ENCODE measurements at places on chromosomes 5 and 9. TPM values are rescaled to one million over a fixed set of nuclear protein-coding genes. Genes with fewer than 3 reads are reported as not detected.

DNA sequence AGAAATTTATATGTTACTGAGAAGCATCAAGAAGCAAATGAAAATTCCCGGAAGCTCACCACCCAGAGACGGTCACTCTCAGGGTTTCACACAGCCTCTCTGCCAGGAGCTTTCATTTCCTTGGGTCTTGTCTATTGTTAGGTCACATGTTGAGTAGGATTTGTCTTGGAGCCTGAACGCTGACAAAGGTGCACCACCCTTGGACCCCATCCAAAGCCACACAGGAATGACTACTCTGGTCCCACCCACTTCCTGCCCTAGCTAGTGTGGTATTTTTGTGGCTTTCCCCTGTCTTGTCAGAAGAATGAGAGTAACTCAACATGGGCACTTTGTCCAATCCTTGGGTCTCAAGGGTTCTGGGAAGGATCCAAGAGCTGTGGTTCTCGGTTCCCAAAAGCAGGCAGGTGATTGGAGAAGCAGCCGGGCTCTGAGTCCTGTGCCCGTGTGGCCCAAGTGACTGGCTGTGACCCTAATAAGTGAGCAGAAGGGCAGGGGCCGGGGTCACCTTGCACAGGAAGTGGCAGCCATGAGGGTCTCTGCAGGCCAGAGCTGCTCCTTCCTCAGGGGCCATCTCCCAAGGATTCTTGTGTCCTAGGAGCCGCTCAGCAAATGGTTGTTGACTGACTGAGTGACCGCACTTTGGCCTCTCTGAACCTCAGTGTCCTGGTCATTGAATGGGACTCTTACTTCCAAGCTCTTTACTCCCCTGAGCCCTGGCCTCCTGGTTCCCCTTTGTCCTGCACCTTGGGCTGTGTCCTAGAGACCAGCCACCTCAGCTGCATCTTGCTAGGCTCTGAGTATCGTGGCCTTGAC lies 6.9 kb downstream of the FGD3 start:
- no peaks in the 10 kb centered on the region for H3K36me3 ChIP-seq
- H3K4me1 ChIP-seq: peaks cover 78% of the 10 kb centered on the region
- H3K27me3 ChIP-seq: no peaks in the 10 kb centered on the region
- DNase-seq: peak; percentile 89
- peak overlapping the region; percentile 97 for H3K27ac ChIP-seq

GRCh38 chr9:127129718-127130085 lies 7.3 kb upstream of the ANGPTL2 start:
- H3K36me3 ChIP-seq: no peaks in the 10 kb centered on the region
- no peak overlapping the region for H3K4me3 ChIP-seq
- no peaks in the 10 kb centered on the region for H3K4me1 ChIP-seq
- DNase-seq: no peak
- peaks cover 14% of the 10 kb centered on the region for H3K27me3 ChIP-seq

- no peak overlapping the region for H3K27ac ChIP-seq
- peaks cover 38% of the 10 kb centered on the region for H3K4me1 ChIP-seq
- DNase-seq: no peak
- H3K36me3 ChIP-seq: no peaks in the 10 kb centered on the region
- no peaks in the 10 kb centered on the region for H3K27me3 ChIP-seq
Observed at GRCh38 chr9:113152699-113153098, 1.9 kb downstream of the SLC31A2 start.

- no peak for DNase-seq
- H3K36me3 ChIP-seq: no peaks in the 10 kb centered on the region
- no peaks in the 10 kb centered on the region for H3K27me3 ChIP-seq
Observed at GRCh38 chr5:168260353-168261226, 30.9 kb upstream of the WWC1 start.

- peak overlapping the region; percentile 76 for H3K4me3 ChIP-seq
- H3K4me1 ChIP-seq: peaks cover 56% of the 10 kb centered on the region
- H3K27ac ChIP-seq: peak overlapping the region; percentile 73
- H3K36me3 ChIP-seq: peaks cover 2% of the 10 kb centered on the region
- H3K27me3 ChIP-seq: peaks cover 39% of the 10 kb centered on the region
Observed at GRCh38 chr5:98771382-98772109, 1.9 kb upstream of the RGMB start.

GRCh38 chr5:9454491-9454890 lies 91.4 kb downstream of the SEMA5A start:
- no peak for DNase-seq
- no peaks in the 10 kb centered on the region for H3K4me1 ChIP-seq
- no peaks in the 10 kb centered on the region for H3K36me3 ChIP-seq
- H3K27me3 ChIP-seq: no peaks in the 10 kb centered on the region
- no peak overlapping the region for H3K4me3 ChIP-seq

GRCh38 chr5:171633776-171634470 lies 151.7 kb upstream of the SMIM23 start:
- no peak overlapping the region for H3K27ac ChIP-seq
- no peak overlapping the region for H3K4me3 ChIP-seq
- H3K36me3 ChIP-seq: no peaks in the 10 kb centered on the region
- H3K27me3 ChIP-seq: peaks cover 14% of the 10 kb centered on the region

DNA sequence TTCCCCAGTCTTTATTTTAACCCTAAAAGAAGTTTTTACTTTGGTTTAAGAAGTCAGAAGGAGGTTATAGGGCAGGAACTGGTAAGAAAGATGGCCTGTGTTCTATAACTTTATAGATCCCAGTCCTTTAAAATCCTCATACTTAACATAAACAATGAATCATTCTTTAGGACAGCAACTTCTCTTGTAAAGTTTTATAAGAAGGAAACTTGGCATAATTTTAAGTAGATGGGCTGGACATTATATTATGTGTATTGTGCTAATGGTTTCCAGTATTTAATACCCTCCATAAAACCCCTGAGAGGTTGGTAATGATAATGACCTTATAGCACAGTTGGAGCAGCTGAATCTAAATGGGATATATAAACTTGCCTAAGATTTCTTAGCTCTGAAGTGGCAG lies 247.2 kb downstream of the FAM170A start:
- no peak overlapping the region for H3K27ac ChIP-seq
- no peak overlapping the region for H3K4me3 ChIP-seq
- no peaks in the 10 kb centered on the region for H3K4me1 ChIP-seq
- DNase-seq: no peak

- no peak overlapping the region for H3K4me3 ChIP-seq
- DNase-seq: no peak
- H3K27me3 ChIP-seq: no peaks in the 10 kb centered on the region
- H3K36me3 ChIP-seq: no peaks in the 10 kb centered on the region
Observed at GRCh38 chr9:114247077-114247476, 75.8 kb upstream of the ORM1 start.

DNA sequence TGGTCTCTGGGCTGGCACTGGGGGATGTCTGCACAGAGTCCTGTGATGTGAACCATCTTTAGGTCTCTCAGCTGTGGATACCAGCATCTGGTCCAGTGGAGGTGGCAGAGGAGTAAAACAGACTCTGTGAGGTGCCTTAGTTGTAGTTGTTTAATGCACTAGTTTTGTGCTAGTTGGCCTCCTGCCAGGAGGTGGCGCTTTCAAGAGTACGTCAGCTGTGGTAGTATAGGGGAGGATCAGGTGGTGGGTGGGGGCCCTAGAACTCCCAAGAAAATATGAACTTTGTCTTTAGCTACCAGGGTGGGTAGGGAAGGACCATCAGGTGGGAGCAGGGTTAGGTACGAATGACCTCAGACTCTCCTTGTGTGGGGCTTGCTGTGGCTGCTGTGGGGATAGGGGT lies 197.1 kb downstream of the TMC1 start:
- H3K27ac ChIP-seq: no peak overlapping the region
- no peaks in the 10 kb centered on the region for H3K36me3 ChIP-seq
- no peak overlapping the region for H3K4me3 ChIP-seq
- peaks cover 9% of the 10 kb centered on the region for H3K27me3 ChIP-seq
- no peaks in the 10 kb centered on the region for H3K4me1 ChIP-seq

DNA sequence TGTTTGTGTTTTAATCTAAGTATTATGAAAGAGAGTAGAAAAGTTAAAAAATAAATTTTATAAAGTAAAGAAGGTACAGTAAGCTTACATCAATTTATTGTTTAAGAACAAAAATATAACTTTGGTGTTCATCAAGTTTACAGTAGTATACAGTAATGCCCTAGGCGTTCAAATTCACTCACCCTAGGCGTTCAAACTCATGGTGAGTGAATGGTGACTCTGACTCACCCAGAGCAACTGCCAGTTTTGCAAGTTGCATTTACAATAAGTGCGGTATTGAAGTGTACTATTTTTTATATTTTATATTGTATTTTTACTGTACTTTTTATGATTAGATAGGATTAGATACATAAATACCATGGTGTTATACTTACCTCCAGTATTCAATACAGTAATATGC lies 421.3 kb downstream of the CDH12 start:
- H3K4me3 ChIP-seq: no peak overlapping the region
- no peaks in the 10 kb centered on the region for H3K4me1 ChIP-seq
- no peak for DNase-seq
- no peaks in the 10 kb centered on the region for H3K36me3 ChIP-seq

GRCh38 chr9:114507726-114508125 lies 2.5 kb upstream of the WHRN start:
- H3K27me3 ChIP-seq: peaks cover 21% of the 10 kb centered on the region
- peak; percentile 21 for DNase-seq
- H3K27ac ChIP-seq: peak overlapping the region; percentile 31
- H3K36me3 ChIP-seq: no peaks in the 10 kb centered on the region
- H3K4me3 ChIP-seq: no peak overlapping the region

DNA sequence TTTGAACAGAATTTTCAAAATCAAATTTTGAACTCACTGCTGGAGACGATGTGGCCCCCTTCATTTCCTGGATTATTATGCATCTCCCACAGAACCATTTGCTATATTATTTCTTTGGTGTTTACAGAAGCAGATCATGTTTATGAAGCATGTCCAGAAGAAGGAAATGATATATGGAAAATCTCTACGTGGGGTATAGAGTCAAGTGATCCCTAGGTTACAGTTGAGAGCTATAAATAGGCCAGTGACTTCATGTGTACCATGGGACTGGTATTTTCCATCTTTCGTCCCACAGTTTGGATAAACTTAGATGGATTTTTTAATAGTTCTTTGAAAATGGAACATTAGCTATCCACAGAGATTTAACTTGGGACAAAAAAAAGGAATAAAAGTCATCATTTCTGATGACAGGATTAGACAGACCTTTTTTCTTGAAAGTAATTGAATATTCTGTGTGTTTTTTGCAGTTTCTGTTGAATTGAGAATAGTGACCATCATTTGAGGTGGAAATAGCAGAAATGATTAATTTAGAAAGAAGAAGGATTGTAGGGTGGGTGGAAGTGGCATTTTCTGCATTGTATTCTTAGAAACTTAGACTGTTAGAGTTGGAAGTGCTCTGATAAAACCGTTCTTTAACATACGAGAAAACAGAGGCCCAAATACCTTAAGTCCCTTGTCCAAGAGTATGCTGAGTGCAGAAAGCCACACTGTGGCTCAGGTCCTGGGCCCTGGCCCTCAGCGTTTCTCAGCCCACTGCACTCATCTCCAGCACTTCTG lies 136.4 kb downstream of the PIP5K1B start:
- DNase-seq: no peak
- H3K4me3 ChIP-seq: no peak overlapping the region
- no peaks in the 10 kb centered on the region for H3K36me3 ChIP-seq
- peaks cover 4% of the 10 kb centered on the region for H3K4me1 ChIP-seq
- H3K27ac ChIP-seq: no peak overlapping the region

DNA sequence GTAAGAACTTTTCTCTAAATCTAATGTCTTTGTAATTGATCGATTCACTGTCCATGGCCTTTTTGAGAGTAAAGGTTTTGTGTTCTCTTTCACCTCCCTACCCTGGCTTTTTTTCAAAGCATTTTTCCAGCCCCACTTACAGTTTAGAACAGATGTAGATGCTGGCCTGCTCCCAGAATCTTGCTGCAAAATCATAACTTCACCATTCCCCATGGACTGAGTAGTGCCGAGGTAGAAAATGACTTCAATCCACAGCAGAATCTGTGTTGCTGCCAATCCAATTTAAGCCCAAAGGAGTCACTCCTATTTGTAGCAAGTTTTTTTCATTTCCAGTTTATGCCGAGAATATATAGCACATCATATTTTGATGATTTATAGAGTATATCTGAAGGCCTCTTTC lies 46.5 kb upstream of the CEMIP2 start:
- H3K27me3 ChIP-seq: no peaks in the 10 kb centered on the region
- no peak for DNase-seq

GRCh38 chr5:100950985-100951384 lies 47.9 kb upstream of the ST8SIA4 start:
- no peak overlapping the region for H3K4me3 ChIP-seq
- H3K27ac ChIP-seq: no peak overlapping the region
- no peaks in the 10 kb centered on the region for H3K4me1 ChIP-seq
- H3K36me3 ChIP-seq: peaks cover 5% of the 10 kb centered on the region
- no peaks in the 10 kb centered on the region for H3K27me3 ChIP-seq
- no peak for DNase-seq

DNA sequence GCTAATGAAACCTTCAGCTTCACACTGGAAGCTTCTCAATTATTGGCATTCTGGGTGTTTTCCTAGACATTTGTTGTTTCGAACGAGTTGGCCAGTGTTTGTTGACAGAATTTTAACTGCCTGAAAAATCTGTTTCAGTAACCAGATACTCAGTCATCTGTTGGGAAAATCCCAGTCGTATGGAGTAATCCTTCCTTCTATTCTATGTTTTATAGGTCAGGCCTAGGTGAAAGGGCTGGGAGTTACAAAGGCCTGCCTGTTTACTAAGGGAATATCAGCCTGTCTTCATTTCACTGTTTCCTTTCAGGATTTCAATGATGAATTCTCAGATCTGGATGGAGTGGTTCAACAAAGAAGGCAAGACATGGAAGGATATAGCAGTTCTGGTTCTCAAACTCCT lies 59.9 kb downstream of the GRAMD2B start:
- H3K36me3 ChIP-seq: peaks cover 39% of the 10 kb centered on the region
- DNase-seq: no peak
- no peaks in the 10 kb centered on the region for H3K4me1 ChIP-seq
- no peaks in the 10 kb centered on the region for H3K27me3 ChIP-seq
- no peak overlapping the region for H3K27ac ChIP-seq

DNA sequence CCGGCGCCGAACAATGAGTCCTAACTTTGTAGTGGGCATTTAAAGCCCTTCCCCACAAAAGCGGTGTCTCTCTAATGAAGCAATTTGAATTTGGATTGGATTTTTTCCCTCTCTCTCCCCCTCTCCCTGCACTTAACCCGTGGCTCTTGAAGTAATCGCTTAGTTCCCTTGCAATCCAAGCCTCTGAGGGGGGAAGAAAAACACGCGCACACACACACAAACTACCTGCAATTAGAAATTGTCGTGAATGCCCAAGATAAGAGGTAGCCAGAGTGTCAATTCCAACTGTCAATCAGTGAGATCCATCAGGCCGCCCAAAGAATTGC lies 1.2 kb downstream of the LHX6 start:
- no peak overlapping the region for H3K4me3 ChIP-seq
- H3K36me3 ChIP-seq: no peaks in the 10 kb centered on the region
- DNase-seq: no peak
- no peaks in the 10 kb centered on the region for H3K4me1 ChIP-seq
- peaks cover 30% of the 10 kb centered on the region for H3K27me3 ChIP-seq

- H3K4me3 ChIP-seq: no peak overlapping the region
- H3K27me3 ChIP-seq: no peaks in the 10 kb centered on the region
- no peaks in the 10 kb centered on the region for H3K4me1 ChIP-seq
- no peak for DNase-seq
Observed at GRCh38 chr5:116382032-116382873, 192.4 kb downstream of the SEMA6A start.

Gene C5orf58
- not detected for total RNA-seq

Gene ANKRD33B
- total RNA-seq: 4.9 TPM

Gene C9orf152
- not detected for total RNA-seq

Gene PIP5KL1
- 1.9 TPM for total RNA-seq

Gene TAL2
- total RNA-seq: not detected

Gene ST8SIA4
- 32.0 TPM for total RNA-seq

Gene IFNB1
- total RNA-seq: 2.2 TPM

Gene IRX4
- not detected for total RNA-seq

Gene FCN1
- not detected for total RNA-seq

Gene MAMDC2
- not detected for total RNA-seq

Gene GCNT4
- 2.1 TPM for total RNA-seq

Gene RGS3
- 62.2 TPM for total RNA-seq
